ENCODE measurements at places on chromosomes 3 and 15.

- DNase-seq: no peak
Observed at GRCh38 chr3:73530022-73530396, 94.7 kb downstream of the PDZRN3 start.

DNA sequence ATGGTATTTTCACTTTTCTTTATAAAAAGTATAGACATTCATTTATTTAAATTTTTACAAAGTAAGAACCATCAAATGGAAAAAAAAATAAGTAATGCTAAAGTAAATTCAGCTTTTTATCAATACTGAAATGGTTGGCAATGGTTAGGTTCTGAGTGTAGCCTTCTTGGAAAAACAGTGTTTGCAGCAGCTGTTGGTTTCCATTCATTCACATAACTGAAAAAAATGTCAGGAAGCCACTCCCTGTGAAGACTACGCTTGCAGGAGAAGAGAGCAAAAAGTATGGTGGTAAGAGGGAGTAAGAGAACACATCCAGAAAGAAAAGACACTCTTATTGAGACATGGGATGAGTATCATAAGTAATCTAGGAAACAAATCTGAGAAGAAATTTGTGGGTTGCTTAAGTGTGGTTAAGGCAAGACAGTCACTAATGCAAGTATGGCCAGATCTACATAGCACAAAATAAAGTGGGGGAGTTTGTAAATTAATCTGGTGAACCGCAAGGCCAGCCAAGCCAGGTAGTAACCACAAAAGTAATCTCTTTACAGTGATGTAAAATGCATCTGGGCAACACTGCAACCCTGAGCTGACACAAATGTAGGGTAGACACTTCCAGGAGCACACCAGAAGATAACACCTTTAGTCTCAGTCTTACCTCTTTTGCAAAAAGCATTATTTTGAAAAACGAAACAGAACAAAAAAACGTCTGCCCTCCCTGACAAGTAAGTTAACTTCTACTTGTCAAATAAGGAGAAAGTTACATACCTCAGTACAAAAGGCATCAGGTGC lies 133.7 kb downstream of the IGSF11 start:
- no peak for DNase-seq

DNA sequence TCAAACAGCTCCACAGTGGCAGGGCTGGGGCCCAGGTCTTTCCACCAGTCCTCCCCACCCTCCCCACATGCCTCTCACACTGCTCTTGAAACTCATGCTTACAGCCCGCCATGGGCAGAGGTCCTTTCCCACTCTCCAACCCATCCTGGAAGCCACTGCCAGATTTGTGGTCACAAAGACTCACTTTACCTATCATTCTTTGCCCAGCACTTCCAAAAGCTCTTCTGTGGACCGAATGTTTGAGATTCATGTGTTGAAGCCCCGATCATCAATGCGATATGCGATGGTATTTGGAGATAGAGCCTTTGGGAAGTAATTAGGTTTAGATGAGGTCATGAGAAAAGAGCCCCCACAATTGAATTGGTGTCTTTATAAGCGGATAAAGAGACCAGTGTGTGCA lies 247.8 kb downstream of the VPS13C start:
- DNase-seq: no peak

GRCh38 chr3:13186435-13186815 lies 113.2 kb upstream of the IQSEC1 start:
- no peak for DNase-seq

DNA sequence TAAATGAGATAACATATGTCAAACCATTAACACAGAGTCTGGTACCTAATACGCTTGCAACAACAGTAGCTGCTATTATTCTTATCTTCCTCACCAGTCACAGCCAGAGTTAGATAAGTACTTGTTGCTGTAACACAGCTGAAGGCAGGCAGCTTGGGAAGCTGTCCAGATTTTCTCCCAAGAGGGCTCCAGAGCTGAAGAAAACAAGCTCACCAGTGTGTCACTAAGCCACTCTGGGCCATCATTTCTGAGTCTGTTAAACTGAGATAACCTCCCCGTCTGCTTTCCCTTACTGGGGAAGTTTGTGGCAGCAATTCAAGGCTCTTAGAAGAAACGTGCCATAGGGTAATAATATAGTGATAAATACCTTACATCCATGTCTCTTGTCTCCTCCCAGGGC lies 226.3 kb downstream of the TAFA4 start:
- no peak for DNase-seq
